ENCODE measurements at places on chromosomes 13 and 19. TPM values are rescaled to one million over a fixed set of nuclear protein-coding genes. Genes with fewer than 3 reads are reported as not detected.

DNA sequence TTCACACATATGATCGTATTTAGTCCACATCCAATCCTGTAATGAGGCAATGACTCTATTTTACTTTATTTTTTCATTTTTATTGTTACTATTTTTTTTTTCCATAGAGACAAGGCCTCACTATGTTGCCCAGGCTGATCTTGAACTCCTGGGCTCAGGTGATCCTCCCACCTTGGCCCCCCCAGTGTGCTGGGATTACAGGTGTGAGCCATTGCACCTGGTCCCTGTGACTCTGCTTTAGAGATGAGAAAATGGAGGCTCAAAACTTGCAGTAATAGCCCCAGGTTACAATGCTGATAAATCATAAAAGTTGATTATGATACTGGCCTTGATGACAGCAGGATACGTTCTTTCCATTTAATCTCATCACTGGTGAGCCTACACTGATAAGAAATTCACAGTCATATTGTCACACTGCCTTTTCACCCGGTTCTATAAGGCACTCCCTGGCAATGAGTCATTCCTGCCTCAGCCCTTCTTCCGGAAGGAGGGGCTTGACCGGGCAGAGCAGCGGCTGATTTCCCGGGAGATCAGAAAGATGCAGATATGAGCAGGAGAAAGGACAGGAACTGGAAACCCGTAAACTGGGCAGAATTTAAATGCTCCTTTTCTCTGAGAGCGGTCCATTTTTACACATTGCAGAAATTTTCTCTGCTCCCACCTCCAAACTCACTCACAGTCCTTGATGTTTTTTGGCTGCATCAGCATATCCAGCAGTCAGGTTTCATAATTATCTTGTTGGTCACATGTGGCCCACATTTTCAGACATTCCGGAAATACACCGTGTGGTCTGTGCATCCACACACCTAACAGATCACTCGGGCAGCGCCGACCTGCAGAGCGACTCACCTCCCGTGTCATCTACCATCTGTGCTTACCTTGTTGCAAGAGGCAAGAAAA is 616.4 kb downstream of the EFNB2 start:
- no peak overlapping the region for H3K4me3 ChIP-seq
- no peak overlapping the region for H3K27ac ChIP-seq
- DNase-seq = no peak
- no peaks in the 10 kb centered on the region for H3K27me3 ChIP-seq

GRCh38 chr19:23554548-23554947 is 132.5 kb downstream of the ZNF675 start:
- H3K36me3 ChIP-seq = no peaks in the 10 kb centered on the region
- no peak overlapping the region for H3K4me3 ChIP-seq
- no peak overlapping the region for H3K27ac ChIP-seq
- H3K27me3 ChIP-seq = no peaks in the 10 kb centered on the region
- DNase-seq = no peak

- H3K4me1 ChIP-seq = peaks cover 6% of the 10 kb centered on the region
- peaks cover 30% of the 10 kb centered on the region for H3K36me3 ChIP-seq
- no peak overlapping the region for H3K4me3 ChIP-seq
- DNase-seq = no peak
- H3K27me3 ChIP-seq = no peaks in the 10 kb centered on the region
Measured at GRCh38 chr13:77745784-77746183, 48.3 kb downstream of the SLAIN1 start.

DNA sequence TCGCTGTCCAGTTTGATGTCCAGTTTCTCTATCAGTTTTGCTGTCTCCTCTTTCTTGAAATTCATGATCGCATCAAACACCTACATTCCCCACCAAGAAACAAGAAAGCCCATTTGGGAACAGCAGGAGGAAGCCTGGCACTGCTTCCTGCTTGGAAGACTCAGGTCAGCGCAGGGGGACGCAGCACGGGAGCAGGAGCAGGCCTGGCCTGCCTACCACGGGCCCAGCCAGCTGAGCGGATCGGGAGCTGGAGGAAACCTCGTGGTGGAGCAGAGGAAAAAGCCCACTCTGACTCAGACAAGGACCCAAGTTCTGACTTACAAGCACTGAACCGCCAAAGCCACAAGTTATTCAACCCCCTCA is 3.9 kb downstream of the EEF2 start:
- H3K4me3 ChIP-seq = no peak overlapping the region
- no peak for DNase-seq
- no peak overlapping the region for H3K27ac ChIP-seq
- peaks cover 55% of the 10 kb centered on the region for H3K4me1 ChIP-seq
- H3K36me3 ChIP-seq = peaks cover 83% of the 10 kb centered on the region

- no peaks in the 10 kb centered on the region for H3K36me3 ChIP-seq
- peaks cover 5% of the 10 kb centered on the region for H3K27me3 ChIP-seq
- H3K27ac ChIP-seq = no peak overlapping the region
- DNase-seq = no peak
- no peaks in the 10 kb centered on the region for H3K4me1 ChIP-seq
Measured at GRCh38 chr19:283395-283794, 7.8 kb downstream of the PLPP2 start.

- H3K36me3 ChIP-seq = no peaks in the 10 kb centered on the region
- DNase-seq = no peak
- no peak overlapping the region for H3K27ac ChIP-seq
- H3K4me3 ChIP-seq = no peak overlapping the region
Measured at GRCh38 chr13:28455580-28456194, 39.2 kb downstream of the FLT1 start.

GRCh38 chr19:42282819-42283187 is 13.8 kb downstream of the CIC start:
- H3K27me3 ChIP-seq = no peaks in the 10 kb centered on the region
- peaks cover 23% of the 10 kb centered on the region for H3K36me3 ChIP-seq
- DNase-seq = no peak
- peaks cover 35% of the 10 kb centered on the region for H3K4me1 ChIP-seq
- H3K27ac ChIP-seq = no peak overlapping the region
- H3K4me3 ChIP-seq = no peak overlapping the region

- peaks cover 6% of the 10 kb centered on the region for H3K36me3 ChIP-seq
- peak overlapping the region; percentile 74 for H3K4me3 ChIP-seq
- DNase-seq = peak; percentile 25
- peaks cover 23% of the 10 kb centered on the region for H3K4me1 ChIP-seq
Measured at GRCh38 chr19:18194554-18195238, 1.7 kb downstream of the MPV17L2 start.

GRCh38 chr19:39708594-39708993 is 4.3 kb downstream of the LGALS14 start:
- H3K4me3 ChIP-seq = no peak overlapping the region
- DNase-seq = no peak
- peaks cover 9% of the 10 kb centered on the region for H3K27me3 ChIP-seq
- peaks cover 12% of the 10 kb centered on the region for H3K36me3 ChIP-seq
- H3K4me1 ChIP-seq = peaks cover 44% of the 10 kb centered on the region
- H3K27ac ChIP-seq = no peak overlapping the region

DNA sequence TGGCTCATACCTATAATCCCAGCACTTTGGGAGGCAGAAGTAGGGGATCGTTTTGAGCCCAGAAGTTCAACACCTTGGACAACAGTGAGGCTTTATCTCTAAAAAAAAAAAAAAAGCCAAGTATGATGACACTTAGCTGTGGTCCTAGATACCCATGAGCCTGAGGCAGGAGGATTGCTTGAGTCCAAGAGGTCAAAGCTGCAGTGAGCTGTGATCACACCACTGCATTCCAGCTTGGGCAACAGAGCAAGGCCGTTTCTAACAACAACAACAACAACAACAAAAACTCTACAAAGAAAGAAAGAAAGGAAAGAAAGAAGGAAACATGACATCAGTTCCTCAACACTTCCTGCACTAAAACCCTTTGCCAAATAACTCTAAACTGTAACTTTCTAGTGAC is 265.1 kb upstream of the DACH1 start:
- H3K4me3 ChIP-seq = no peak overlapping the region
- no peaks in the 10 kb centered on the region for H3K27me3 ChIP-seq
- DNase-seq = no peak
- H3K36me3 ChIP-seq = no peaks in the 10 kb centered on the region

CAB39L gene
- total RNA-seq = 5.5 TPM

ZSCAN18 gene
- total RNA-seq = 9.8 TPM

NUFIP1 gene
- 4.3 TPM for total RNA-seq

LYPD3 gene
- total RNA-seq = 0.63 TPM

Measured in activated CD4-positive, alpha-beta memory T cell treated with anti-CD3 and anti-CD28 coated beads, Interleukin-2, amount 10 ng/mL, durations not matched to agents 7 days and 5 days (primary cell).